Eye (tissue), 1 donor: ENCODE measurements at places on chromosomes 4 and X.
A peak's percentile ranks its signal among the peaks of the same experiment; 100 is the strongest.

GRCh38 chrX:120310861-120311726 is at the start of gene TMEM255A:
Gene TMEM255A (minus strand): TSS chrX:120311461. CDS start chrX:120311309, 152 bp downstream.
- DNase-seq = peak; percentile 65

DNA sequence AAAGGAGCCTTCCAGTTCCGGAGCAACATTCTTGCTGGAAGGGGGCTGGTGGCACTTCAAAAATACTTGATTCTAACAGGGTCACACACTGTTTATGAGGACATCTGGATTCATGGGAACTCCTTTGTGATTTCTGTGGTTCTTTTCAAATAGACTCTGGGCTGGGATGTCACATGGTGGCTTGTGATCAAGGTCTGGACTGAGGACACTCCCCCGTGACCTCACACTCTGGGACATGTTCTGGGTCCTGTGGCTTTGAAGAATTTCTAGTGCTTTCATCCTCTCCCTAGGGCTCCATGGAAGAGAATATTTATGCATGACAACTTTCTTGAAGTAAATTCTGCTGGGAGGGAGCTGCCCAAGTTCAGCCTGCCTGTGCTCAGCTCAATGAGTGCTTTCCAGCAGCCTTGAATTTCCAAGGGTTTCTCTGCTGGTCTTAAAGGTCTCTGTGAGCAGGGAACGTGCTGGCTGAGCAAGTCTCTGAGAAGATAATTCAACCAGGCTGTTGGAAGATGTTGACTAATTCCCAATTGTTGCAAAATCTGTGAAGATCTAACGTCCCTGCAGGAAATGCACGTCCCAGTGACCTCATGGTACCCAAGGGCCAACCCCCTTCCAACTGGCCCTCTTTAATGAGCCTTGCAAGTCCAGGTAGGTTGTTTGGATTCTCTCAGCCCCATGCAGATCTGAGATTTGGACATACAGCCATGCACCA is 36.3 kb downstream of the GPR143 start:
- no peak for DNase-seq

GRCh38 chr4:17623451-17624001 is 9.1 kb downstream of the MED28 start:
- DNase-seq = no peak

- DNase-seq = no peak
Measured at GRCh38 chr4:122823476-122823875, 3.2 kb upstream of the FGF2 start.

- DNase-seq = no peak
Measured at GRCh38 chr4:188092824-188093223, 16.6 kb downstream of the TRIML2 start.

DNA sequence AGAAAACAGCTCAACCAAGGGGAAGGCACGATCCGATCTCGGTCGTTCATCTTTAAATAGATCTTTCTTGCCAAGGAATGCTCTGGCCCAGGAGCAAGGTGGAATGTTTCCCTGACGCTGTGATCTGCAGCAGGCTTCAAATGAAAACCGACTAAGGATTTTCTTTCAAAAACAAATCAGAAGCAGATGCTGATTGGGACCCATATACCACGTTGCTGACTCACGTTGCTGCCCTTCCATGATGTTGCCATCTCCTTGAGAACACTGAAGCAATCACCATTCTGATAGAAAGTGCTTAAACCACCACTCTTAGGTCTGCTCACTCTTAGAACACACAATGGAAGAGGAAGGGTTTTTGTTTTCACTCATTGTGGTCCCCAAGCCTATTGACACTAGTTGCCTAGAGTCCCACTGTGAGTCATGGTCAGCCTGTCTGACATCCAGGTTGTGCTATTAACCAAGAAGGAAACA is 26.1 kb downstream of the LAMTOR3 start:
- no peak for DNase-seq

GRCh38 chrX:129781134-129781672 is 1.5 kb downstream of the SASH3 start:
- no peak for DNase-seq

DNA sequence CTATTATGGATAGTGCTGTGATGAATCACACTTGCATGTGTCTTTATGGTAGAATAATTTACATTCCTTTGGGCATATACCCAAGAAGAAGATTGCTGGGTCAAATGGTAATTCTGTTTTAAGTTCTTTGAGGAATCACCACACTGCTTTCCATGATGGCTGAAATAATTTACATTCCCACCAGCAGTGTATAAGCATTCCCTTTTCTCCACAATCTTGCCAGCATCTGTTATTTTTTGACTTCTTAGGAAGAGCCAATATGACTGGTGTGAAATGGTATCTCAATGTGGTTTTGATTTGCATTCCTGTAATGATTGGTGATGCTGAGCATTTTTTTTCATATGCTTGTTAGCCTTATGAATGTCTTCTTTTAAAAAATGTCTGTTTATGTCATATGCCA is 1120.2 kb downstream of the ARAP2 start:
- DNase-seq = no peak

DNA sequence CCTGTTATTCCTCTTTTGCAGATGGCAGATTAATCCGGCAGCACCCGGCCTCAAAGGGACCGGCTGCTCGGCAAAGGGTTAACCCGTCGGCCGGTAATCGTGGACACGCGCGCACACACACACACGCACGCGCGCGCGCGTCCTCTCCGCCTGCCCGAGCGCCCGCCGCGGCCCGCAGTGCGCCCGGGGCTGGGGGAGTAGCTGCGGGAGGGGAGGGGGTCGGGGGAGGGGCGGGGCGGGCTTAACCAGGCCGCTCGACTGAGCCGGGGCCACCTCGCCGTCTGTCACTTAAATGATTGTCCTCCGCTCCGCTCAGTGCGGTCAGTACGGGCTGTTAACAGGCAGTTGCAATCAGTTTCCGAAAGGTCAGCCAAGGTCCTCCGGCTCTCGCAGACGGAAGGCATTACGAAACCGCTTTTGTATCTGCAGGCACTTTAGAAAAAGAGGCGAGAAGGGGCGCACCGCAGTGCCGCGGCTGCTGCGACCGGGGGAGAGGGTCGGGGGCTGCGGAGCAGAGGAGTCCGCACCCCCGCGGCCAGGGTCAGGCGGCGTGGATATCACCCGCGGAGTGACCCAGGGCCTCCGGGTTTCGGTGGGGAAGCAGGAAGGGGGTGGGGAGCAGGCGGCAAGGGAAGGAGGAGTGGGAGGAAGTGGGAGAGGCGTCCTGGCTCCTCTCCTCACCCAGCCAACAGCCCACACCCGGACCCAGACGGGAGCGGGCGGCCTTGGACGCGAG is 57.3 kb upstream of the BCOR start:
- DNase-seq = peak; percentile 87

- DNase-seq = no peak
Measured at GRCh38 chrX:30533835-30534234, 43.7 kb downstream of the TASL start.

- DNase-seq = no peak
Measured at GRCh38 chr4:144592264-144592663, 53.7 kb upstream of the HHIP start.

DNA sequence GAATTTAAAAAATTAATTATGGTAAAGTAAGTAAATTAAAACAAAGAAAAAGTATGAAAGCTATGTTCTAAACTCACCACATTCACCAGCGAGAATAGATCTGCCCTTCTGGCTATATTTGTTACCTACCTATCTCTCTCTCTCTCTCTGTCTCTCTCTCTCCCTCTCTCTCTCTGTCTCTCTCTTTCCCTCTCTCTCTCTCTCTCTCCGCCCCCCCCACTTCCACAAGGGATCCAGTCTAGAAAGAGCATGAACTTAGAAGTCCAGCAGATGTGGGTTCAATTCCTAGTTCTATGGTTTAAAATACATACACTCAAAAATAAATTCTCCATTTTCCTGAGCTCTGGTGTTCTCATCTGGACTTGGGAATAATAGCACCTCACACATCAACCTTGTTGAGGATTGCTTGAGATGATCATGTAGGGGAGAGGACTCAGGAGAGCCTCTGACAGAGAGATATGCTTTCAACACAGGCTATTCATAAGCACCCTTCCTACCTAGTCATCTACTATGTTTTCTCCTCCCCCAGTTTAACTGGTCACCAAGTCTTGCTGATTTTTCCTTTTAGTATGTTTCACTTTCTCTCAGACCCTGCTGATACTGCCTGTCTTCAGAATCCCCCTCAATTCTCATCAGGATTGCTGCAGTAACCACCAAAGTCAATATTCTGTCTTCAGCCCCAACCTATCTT is 64.7 kb downstream of the SLC7A11 start:
- DNase-seq = no peak

DNA sequence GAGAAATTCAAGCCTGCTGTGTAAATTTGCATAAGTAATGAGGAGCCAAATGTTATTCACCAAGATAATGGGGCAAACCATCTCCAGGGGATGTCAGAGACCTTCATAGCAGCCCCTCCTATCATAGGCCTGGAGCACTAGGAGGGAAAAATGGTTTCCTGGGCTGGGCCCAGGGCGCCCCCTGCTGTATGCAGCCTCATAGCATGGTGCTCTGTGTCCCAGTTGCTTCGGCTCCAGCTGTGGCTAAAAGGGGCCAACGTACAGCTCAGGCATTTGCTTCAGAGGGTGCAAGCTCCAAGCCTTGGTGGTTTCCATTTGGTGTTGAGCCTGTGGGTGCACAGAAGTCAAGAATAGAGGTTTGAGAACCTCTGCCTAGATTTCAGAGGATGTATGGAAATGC is 859.3 kb downstream of the RPA4 start:
- no peak for DNase-seq

DNA sequence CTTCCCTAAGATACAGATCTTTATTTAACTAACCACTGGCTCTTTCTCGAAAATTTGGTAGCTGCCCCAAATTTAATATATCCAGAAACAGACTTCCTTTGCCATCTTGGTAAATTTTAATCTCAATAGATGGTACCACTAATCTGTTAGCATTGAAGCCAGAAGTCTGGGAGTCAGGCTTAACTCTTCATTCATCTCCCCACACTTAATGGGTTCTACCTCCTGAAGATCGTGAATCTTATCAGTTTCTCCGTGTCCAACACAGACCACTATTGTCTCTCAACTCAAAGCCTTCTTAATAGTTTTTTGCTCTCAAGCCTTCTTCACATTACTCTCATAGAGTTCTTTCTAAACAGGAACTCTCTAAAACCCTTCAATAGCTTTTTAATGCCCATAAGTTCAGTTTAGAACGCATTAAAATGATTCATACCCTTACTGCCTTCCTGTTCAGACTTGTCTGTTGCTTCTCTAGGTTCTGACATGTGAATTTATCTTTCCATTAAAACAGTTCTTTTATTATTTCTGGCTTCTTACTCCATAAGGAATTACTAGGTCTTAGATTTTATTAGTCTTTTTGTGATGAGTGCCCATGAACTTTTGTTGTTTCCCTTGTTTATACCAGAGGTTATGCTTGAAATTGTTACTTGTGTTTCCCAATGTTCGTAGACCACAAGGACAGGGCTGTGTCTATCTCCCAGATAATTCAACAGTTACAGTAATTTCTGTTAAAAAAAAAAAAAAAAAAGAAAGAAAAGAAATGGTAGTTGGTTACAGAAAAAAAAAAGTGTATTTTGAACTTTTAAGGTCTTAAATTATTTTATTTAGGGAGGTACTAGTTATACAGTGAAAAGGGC is 54.7 kb downstream of the SMARCAD1 start:
- DNase-seq = no peak

DNA sequence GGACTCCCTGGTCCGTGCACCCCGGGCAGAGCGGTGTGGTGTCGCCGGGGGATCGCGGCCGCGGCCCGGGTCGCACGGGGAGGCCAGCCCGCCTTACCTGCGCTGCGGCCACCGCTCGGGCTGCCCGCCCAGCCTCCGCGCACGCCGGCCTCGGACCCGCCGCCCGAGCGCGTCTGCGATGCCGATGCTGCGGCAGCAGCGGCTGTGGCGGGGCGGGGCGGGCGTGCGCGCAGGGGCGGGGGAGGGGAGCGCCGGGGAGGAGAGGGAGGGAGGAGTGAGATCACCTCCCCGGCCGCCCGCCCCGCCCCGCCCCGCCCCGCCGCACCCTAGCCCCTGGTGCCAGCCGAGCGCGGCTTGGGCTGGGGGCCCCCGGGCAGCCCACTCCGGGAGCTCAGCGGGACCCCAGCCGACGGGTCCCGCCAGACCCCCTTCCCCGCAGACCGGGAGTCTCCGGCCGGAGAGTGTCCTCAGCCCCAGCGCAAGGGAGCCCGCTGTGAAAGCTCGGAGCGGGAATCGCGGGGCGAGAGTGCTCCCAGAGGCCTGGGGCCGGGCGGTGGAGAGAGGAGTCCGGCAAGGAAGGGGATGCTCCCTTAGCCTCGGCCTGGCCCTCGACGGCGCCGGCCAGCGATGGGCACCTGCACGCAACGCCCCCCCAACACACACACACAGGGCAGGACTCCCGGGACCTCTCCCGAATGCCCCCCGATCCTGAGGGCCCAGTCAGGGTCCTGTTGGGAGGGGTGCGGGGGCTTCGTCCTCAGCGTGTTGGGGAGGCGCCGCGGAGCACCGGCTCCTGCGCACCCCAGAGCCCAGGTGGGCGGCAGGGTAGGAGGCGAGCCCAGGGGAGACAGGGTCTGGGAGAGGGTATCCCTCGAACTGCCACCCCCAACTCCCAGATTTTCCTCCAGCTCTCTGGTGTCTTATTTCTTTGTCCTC is at the start of gene L1CAM:
TSS of gene L1CAM (minus strand) at position 206 of the 936 bp plus-strand sequence. CDS start 10,337 bp downstream, outside the sequence.
- peak; percentile 44 for DNase-seq

DNA sequence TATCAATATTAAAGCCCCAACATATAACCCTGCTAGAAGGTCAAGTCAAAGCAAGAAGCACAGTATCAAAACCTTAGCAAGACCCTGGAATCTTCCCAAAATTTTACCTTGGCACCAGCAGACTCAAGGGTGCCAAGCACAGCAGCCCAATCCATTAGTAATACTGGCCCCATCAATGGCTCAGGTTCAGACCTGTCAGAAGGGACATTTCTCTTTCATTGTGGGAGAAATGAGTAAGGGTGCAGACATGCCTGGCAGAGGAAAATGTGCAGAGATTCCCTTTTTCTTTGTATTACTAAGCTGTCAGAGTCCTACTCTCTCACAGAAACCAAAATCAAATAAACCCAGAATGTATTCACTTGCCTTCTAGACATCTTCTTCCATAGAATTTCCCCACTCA is 203.9 kb downstream of the EVC2 start:
- no peak for DNase-seq

GRCh38 chrX:77436682-77437081 is 10.5 kb upstream of the FGF16 start:
- DNase-seq = no peak

GRCh38 chr4:180134091-180134866 is 2108.9 kb upstream of the TENM3 start:
- DNase-seq = peak; percentile 35

DNA sequence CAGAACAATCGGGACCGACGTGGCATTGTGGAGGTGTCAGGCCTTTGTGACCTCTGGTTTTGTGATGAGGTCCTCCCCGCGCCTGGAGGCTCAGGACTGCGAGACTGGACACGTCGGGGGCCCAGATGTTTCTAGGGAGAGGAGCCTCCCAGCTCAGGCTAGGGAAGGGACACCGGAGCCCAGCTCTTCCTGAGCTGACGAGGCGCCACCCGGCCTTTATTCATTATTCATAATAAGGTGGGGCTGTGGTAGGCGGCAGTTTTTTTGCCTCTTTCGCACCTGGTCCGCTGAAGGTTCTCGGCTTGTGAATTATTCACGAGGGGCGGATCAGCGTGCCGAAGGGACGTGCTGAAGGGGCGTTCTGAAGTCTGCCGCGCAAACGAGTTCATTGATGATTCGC is 2.3 kb upstream of the UBA1 start:
- peak; percentile 42 for DNase-seq
